Cortex of kidney (tissue), 1 donor: ENCODE measurements at places on chromosomes 2 and 18.

DNA sequence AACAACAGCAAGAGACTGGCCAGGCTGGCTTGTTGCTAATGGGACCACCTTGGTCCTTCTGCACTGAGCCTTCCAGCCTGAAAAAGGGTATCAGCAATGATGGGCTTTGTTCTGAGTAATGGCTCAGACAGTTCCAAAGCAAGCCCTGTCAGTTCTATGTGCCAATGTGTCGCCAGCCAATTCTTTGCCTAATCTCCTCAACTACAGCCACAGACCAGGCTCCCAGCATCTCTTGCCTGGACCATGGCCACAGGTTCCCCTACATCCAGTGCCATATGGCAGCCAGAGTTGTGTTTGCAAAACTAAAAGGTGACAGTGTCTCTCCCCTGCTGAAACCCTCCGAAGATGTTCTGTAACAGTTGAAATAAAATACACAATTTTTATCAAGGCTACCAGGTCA is 61.5 kb upstream of the TMEM177 start:
- DNase-seq, result no peak

DNA sequence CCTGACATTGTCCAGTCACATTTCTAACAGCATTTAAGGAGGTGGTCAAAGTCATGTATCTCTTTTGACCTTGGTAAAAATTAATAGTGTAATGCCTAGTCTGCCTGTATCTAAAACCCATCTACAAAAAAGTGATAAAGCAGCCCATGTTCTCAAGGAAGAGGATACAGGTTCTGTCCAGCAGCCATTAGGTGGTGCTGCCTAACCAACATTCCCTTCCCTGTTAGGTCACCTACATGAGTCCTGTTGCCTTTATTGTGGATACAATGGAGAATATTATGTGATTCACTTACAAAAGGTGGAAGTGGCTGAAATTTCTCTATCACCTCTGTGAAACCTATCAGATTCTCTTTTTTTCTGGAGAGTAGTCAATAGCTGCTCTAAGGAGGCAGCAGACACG is 52.5 kb downstream of the AQP4 start:
- no peak for DNase-seq

DNA sequence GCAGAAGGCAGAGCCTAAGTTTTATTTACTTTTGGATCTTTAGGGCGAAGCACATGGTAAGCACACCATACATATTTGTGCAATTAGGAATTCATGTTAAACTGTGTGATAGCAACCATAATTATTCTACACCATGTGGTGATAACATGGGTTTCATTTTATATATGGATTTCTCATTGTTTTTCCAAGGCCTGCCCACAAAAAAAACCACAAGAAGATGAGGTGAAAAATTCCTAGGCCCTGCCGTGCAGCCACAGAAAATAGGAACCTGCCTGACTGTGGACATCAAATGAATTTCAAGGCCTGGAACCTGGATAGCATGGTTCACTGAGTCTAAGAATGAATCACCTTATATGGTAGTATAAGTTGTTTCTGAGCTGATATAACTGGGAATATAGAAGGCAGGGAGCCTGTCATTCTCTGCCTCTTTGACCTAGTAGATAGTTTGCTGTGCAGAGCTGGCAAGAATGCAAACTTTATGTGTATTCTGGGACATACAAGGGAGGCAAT is 22.4 kb upstream of the SSB start:
- no peak for DNase-seq

DNA sequence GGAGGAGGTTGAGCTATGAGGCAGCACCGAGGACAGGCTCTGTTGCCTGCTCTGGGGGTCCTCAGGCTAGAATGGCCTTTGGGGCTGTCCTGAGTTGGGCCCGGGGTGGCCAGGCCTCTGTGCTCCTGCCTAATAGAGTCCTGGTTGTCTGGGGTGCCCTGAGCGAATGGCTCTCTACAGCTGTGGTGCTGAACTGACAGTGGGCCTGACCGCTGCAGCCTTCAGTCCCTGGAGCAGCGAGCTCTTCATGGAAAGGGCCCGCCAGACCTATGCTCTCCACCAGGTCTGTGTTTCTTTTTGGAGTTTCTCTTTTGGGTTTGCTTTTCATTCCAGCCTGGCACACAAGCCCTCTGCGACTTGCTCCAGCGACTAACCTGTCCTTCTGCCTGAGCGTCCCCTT is 679.0 kb upstream of the RAB6C start:
- no peak for DNase-seq

DNA sequence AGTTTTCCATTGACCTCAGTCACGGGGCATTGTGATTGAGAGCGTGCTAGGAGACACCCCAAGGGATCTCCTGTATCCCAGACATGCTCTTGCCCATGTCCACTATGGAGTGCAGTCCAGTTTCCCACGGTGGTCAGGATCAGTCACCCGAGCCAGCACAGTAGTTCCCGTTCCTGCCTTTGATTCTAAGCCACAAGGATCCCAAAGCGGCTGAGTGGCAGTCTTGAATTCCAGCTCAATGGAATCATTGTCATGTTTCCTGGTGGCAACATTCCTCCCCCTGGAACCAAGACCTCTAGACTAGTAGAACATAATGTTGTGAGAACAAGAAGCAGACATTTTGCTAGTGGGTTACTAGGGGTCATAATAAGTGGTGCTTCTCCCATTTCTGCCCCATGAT is 154.3 kb downstream of the SEPTIN10 start:
- no peak for DNase-seq

GRCh38 chr2:162113776-162114168 is 38.3 kb downstream of the GCG start:
- no peak for DNase-seq

DNA sequence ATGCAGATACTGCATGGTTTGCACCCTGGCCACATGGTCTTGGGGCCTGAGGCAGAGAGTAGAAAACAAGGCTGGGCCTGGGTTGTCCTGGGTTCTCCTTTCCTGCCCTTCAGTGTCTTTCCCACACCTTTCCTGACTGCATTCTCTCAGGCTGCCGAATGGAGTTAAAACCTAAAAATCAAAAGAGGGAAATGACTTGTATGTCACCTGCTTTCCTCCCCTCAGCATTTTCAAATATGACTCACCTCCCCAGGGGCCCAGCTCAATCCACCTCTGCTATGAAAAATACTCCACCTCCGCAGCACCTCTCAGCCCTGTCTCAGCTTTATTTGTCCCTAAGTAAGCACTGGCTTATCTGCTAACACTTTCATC is 457.8 kb upstream of the MEX3C start:
- no peak for DNase-seq

DNA sequence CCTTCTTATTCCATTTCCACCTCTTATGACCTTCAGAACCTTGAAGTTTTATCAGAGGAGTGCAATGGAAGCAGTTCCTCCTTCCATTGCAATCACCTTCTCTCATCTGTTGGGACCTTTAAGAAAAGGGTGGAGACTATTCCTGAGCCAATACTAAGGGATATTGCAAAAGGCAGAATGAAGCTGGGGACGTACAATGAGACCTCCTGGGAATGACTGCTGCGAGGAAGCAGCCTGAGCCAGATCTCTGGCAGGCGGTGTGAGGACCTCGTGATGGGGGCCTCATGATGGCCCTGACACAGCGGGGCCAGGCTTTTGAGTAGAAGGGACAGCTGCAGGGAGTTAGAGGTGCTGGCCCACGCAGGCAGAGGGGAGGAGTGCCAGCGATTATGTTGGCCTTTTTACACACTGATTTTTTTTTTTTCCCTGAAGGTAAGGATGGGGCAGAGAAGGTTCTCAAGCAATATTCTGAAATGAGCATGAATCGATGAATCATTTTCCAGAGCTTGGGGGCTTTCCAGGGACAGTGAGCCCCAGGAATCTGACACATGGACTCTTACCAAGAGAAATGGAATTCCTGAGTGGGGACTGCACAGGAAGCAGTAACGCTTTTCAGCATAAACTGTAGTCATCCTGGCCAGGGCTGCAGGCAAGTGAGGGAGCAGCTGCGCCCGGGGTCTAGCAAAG is 40.0 kb upstream of the LAPTM4A start:
- DNase-seq, result no peak

DNA sequence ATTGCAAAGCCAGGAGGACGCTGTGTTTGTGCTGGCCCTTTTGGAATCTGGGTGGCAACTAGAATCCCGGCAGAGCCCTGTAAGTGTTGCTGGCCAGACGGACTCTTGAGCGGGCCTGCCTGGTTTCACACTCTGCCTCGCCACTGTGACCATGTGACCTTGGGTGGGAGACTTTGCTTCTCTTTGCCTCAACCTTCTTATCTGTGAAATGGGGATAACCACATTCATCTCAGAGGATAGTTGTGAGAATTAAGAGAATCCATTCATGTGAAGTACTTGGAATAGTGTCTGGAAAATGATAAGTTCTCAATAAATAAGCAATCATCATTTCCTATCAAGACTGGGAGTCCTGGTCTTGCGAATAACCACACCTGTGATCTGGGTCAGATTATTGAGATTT is 105.6 kb downstream of the LIPG start:
- no peak for DNase-seq

- DNase-seq, result no peak
These were observed 55.4 kb downstream of the POLR1A start for GRCh38 chr2:86050301-86050700.

DNA sequence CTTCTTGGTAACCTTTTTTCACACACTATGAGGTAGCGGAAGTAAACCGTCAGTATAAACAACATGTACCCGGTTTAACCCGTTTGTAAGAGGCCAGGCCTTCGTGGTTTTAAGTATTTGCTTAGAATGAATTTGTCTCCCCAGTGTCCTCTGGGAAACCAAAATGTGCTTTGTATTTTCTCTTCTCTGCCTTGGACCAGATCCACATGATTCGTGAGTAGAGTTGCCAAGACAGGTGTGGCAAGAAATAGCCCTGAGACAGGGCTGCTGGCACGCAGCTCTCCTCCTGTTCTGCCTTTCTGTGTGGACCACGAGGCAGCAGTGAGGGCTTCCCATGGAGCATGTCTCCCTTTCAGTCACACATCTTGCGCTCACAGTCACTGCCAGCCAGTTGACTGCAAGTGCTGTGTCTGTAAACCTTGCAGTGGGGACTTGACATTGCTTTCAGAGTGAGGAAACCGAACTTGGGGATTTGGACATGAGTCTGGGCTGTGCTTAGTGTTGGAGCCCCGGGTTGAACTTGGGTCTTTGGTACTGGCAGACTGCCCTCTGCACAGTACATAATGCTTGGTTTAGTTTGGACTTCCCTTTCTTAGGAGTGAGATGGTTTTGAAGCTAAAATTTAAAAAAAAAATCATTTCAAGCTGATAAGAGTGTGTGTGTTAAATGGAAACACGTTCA is 19.1 kb downstream of the BCL2L11 start:
- DNase-seq, result no peak

- no peak for DNase-seq
These were observed 6.5 kb upstream of the COBLL1 start for GRCh38 chr2:164847981-164848741.

DNA sequence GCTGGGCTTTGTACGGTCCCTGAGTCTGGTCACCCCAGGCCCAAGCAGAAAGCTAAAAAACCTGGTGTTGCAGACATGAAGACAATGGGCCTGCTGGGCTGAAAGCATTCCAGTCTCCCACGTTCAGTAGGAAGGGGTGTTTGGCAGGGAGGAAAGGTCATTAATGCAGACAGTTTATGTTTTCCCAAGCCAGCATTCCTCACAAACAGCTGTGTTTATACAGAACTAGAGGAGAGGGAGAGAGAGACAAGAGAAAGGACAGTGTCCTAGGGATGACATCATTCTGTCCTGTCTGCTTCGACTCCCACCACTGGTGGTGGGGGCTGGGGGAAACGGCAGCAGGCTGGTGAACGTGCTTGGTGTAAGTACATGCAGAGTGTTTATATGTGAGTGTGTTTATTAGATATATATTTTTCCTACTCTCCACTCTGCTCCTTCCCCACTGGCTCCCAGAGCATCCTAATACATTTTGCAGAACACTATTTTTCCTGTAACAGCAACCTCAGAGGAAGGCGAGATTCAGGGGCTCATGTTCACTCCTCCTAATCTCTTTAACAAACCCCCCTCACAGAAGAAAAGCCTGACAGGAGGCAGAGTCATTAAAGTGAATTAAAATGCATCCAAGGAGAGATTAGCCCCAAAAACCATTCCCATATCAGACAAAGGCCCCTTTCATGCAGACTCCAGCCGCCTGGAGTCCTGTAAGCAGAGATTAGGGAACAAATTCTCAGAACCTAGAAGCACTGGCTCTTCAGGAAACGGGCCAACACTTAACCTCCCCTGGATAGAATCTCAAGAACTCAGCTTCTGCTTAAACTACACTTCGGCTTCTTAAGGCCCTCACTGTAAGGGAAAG is 380.4 kb downstream of the TNS1 start:
- DNase-seq, result no peak

DNA sequence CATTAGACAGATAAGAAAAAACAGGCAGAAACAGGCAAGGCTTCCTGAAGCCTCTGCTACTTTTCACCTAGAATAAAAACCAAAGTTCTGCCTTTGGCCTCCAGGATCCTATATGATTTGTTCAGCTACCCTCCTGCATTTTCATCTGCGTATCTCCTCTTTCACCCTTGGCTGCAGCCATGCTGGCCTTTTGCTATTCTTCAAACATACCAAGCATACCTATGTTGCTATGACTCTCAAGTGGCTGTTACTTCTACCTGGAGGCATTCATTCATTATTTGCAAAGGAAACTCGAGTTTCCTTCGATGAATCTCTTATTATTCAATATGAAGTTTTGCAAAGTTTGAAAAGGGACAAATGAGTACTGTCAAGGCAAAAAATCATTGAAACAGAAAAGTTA is 106.4 kb upstream of the HNMT start:
- no peak for DNase-seq

GRCh38 chr18:53625997-53626599 is 598.4 kb downstream of the MBD2 start:
- DNase-seq, result no peak

DNA sequence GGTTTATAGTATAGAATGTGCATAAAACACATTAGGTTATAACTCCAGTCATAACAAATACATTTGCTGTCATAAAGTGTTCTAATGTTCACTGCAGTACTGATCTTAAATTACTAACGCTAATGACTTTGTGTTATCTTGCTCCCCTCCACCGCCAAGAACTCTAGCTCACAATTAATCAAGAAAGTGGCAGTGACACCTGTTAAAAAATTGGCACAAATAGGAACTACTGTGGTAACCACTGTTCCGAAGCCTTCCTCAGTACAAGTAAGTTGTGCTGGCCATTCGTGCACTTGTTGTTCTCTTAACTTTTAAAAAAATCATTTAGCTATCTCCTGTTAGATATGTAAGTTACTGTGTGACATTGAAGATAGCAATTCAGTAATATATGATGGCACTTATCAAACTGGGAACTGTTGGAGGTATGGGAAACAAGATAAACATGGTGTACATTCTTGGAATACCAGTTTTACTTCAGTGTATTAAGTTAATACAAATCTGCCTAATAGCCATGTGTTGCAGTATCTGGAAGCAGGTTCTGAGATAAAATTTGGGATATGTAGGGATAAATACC is 41.2 kb downstream of the TAF4B start:
- DNase-seq, result no peak
